D721Med (cell line): ENCODE measurements at places on chromosomes 4 and X.

GRCh38 chr4:41748571-41749475 is at the start of gene PHOX2B:
Gene PHOX2B, minus strand, starts transcription at chr4:41748725. Its CDS starts 115 bp downstream, at chr4:41748610.
- DNase-seq: no peak

DNA sequence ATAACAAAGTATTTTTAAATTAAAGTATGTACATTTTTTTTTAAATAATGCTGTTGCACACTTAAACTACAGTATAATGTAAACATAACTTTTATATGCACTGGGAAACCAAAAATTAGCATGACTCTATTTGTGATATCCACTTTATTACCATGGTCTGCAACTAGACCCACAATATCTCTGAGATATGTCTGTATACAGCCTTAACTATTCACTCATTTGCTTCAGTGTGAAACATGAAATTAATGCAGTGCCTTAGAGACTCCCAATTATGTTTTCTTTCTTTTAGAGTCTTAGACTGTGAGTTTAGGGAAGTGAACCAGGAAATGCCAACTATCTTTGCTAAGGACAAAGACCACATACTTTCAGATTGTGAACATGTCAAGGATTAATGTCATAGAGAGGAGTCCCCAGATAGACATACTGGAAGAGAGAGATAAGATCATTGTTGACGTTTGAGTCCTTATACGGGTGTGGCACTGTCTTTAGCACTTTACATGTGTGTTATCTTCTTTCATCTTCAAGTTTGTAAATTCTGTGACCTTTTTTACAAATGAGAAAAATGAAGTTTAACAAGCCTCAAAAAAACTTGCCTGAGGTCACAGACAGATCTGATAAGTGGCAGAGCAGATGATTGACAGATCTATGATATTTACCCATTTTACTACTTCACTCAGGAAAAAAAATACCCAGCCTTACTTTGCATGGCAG is 23.2 kb downstream of the CXorf58 start:
- DNase-seq: no peak

GRCh38 chr4:37665333-37666320 is 20.5 kb downstream of the RELL1 start:
- DNase-seq: no peak

DNA sequence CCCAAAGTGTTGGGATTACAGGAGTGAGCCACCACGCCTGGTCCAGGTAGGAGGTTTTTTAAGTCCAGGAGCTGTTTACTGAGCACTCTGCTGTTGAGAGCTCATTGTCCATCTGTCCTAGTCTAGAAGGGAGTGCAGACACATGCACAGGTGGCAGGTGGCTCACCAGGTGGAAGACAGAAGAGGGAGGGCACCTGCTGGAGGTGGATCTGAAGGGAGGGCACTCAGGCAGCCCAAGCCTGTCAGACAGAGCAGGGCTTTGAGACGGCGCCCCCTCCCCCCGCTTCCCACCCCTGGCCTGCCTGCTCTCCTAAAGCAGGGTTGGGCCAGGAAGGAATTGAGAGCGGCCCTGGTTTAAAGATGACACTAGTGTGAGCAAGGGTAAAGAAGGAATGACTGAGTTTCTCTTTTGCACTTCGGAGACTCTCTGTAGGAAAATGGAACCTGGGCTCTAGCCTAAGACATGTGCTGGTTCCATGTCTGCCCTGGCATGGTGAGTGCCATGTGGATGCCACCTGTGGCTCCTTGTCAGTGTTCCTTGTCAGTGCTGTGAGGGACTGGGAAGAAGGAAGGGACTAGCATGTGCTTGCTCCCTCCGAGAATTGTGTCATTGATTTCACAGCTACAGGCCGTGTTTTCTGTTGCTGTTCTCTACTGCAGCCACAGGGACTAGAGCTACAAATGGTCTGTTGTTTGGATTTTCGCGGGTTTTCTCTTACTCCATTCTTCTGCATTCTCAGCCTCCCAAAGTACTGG is 108.6 kb downstream of the TNIP2 start:
- no peak for DNase-seq

DNA sequence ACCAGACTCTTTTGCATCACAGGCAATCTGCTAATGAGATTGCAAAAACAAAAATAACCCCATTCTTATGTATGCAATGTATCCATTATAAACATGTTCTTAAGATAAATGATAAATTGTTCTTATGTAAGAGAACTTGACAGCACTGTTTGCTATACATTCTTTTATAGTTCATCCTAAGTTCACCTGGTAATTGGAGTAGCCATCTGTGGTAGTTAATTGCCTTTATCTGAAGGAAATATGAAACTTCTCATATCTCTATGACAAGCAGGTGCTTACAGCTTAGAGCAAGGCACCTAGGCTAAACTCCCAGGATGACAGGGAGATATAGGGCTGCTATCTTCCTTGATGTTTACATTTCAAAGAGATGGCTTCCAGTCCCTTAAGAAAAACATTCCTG is 21.3 kb upstream of the CLCN5 start:
- DNase-seq: no peak

GRCh38 chr4:53586121-53586816 is 5.0 kb downstream of the LNX1 start:
- DNase-seq: no peak

- DNase-seq: no peak
Measured at GRCh38 chr4:109231331-109231730, 71.1 kb downstream of the COL25A1 start.

GRCh38 chr4:112926819-112927218 is 122.6 kb upstream of the ANK2 start:
- no peak for DNase-seq

- no peak for DNase-seq
Measured at GRCh38 chr4:96784336-96784735, 944.4 kb downstream of the PDHA2 start.

- DNase-seq: no peak
Measured at GRCh38 chr4:180314972-180315371, 1928.2 kb upstream of the TENM3 start.

DNA sequence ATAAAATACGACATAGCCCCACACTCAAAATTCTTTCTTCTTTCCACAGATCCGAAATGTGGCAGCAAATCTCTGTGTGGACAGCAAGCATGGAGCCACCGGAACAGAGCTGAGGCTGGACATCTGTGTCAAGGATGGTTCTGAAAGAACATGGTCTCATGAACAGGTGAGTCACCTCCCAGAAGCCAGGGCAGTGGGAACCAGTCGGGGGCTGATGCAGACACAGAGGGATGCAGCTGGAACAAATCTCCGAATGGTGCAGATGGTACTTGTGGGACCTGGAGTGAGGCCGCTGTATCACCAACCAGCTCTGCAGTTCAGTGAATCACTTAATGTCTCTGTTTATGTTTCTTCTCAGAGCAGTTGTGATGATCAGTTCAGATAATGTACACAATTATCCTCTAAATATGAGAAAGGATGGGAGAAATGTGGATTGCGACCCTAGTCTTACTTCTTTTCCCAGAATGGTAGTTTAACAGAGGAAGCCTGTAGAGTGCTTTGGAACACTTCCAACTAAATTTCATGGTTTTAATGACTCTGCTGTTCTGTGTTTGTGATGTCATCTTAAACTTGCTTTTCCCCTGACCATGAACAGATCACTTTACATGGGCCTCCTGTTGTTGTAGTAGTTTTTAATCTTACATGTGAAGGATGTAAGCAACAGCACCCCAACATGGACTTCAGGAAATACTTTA is 159.3 kb upstream of the GALNT7 start:
- no peak for DNase-seq

- no peak for DNase-seq
Measured at GRCh38 chr4:86565651-86566050, 28.5 kb upstream of the PTPN13 start.

DNA sequence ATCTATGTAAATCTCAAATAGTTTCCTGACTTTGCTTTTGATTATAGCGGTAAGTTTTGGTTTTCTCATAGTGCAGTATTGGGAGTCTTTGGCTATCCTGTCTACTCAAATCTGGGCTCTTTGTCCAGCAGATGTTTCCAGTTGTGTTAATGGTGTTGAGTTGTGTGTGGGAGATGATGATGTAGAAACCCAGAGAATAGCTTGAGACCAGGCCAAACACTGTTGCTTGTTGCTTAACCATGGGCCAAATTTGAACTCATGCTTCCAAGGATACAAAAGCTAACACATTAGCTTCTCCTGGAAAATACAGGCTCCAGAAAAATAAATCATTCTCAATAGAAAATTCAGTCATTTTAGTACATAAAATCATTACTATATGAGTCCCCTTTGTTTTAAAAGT is 82.6 kb upstream of the GYPA start:
- no peak for DNase-seq

- no peak for DNase-seq
Measured at GRCh38 chrX:39960219-39960618, 137.5 kb downstream of the BCOR start.

DNA sequence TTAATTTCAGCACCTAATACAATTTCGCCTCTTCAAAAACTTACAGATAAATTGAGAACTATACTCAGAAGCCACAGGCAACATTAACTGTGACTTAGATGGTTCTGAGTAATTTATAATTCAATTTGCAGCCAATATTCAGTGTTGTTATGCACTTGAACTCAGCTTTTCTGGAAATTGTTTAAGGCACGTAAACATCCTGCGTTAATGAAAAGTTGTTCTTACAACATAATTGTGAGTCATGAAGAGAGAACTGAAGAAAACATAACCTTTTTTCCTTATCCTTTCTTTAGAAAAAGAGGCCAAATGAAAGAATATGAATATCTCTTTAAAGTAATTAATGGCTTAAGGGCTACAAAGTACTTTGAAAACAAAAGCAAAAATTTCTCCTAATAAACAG is 16.6 kb upstream of the H2AZ1 start:
- DNase-seq: no peak

- no peak for DNase-seq
Measured at GRCh38 chr4:181821039-181822004, 421.9 kb upstream of the TENM3 start.

DNA sequence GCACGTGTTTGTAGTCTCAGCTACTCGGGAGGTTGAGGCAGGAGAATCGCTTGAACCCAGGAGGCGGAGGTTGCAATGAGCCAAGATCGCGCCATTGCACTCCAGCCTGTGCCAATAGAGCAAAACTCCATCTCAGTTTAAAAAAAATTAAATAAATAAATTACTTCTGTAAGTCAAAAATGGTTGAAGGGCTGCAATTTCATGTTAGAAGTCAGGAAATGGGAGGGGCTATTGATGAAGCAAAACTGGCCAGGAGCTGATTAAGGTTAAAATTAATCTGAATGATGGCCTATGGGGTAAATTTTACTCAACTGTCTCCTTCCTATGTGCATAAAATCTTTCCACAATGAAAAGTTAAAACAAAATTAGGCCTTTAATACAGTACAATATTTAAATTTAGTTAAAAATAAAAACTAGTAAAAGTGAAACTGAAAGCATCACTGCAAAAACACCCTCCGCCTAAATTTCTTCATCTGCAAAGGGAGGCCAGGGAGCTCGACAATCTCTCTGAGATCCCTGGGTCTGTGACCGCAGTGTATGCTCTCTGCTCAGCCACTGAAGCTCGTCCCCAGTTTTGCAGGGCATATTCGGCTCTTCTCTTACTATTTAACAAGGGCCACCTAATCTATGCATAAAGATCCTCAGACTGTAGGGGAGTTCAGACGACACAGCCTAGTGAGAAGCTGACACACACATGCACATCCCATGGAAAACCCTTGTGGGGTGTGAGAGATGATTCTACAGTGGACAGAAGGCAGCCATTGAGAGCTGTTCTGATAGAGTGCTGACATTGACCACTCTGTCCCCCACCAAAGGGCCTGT is 57.2 kb downstream of the IRF2 start:
- DNase-seq: no peak

DNA sequence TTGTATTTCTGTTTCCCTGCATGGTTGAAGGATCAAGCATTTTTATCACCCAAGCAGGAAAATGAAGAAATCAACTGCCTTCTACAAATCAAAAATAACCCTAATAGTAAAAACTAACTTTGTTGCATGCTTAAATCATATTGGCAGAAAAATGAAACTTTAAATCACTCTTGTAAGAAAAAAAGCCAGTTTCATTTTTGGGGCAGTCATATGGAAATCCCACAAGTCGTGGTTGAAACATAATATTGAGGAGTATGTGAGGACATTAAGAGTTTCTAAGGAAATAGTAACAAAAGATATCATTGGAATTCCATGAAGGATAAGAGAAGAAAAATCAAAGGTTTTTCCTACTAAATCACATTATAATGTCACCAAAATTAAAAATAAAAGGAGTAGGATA is 8.4 kb downstream of the TEC start:
- no peak for DNase-seq

DNA sequence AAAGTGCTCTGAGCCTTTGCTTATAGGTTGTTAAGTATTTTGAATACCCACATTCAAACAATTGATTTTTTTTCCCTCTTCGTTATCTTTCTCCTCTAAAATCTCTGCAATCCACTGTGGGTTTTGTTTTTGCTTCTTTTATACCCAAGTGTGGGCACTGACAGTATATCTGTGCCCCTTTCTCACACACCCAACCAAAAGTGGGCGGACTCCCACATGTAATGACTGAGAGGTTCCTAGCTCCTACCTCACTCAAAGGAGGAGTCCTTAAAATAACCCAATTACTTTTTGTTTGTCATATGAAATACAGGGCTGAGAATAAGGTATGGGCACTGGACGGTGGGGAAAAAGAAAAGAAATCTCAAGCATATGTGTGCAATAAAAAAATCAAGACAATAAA is 51.7 kb downstream of the PPARGC1A start:
- DNase-seq: no peak

DNA sequence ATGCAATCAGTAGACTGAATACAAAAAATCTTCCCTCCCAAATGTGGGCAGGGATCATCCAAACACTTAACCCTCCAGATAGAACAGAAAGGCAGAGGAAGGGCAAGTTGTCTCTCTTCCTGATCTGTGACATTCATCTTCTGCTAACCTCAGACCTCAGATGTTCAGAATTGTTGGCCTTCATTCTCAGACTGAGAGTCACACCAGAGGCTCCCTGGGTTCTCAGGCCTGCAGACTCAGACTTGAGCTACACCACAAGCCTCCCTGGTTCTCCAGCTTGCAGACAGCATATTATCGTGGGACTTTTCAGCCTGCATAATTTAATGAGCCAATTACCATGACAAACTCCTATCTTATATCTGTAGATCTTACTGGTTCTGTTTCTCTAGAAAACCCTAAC is 1471.6 kb upstream of the ADGRL3 start:
- no peak for DNase-seq

DNA sequence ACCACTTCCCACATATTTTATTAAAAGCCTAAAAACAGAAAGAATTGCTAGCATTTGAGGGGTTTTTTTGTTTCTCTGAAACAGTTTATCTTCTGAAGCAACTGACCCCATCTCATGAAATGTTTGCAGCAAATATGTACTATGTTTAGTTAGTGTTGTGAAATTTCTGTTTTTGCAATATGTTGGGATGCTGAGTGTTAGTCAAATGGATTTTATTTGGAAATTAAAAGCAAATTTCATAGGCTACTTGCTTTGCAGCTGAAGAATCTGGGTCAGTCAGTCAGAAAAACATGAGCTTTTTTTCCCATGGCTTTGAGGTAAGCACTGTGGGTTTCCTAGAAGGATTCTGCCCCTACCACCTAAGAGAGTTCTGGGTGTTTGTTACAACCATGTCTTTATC is 184.9 kb upstream of the DKK2 start:
- DNase-seq: no peak

- no peak for DNase-seq
Measured at GRCh38 chrX:22533898-22534297, 261.2 kb downstream of the CBLL2 start.
